T-helper 17 cell (primary cell): ENCODE measurements at places on chromosomes 1 and 21. TPM values are rescaled to one million over a fixed set of nuclear protein-coding genes. Genes with fewer than 3 reads are reported as not detected.
A peak's percentile ranks its signal among the peaks of the same experiment; 100 is the strongest.

GRCh38 chr1:10724052-10724494 is 72.4 kb downstream of the CASZ1 start:
- no peak for DNase-seq
- peaks cover 23% of the 10 kb centered on the region for H3K27me3 ChIP-seq
- H3K36me3 ChIP-seq: no peaks in the 10 kb centered on the region
- H3K4me1 ChIP-seq: peaks cover 2% of the 10 kb centered on the region

DNA sequence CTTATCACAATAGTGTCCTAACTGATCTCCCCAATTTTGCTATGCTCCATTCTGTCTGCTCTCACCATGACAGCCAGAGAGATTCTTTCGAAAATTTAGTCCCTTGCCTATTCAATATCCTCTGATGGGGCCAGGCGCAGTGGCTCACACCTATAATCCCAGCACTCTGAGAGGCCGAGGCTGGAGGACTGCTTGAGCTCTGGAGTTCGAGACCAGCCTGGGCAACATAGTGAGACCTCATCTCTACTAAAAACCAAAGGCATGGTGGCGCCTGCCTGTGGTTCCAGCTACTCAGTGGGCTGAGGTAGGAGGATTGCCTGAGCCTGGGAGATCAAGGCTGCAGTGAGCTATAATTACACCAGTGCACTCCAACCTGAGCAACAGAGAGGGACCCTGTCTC is 16.1 kb upstream of the PDZK1IP1 start:
- H3K27me3 ChIP-seq: peaks cover 69% of the 10 kb centered on the region
- no peak for DNase-seq
- no peak overlapping the region for H3K27ac ChIP-seq
- H3K4me1 ChIP-seq: peaks cover 11% of the 10 kb centered on the region
- H3K36me3 ChIP-seq: peaks cover 2% of the 10 kb centered on the region
- H3K4me3 ChIP-seq: no peak overlapping the region

GRCh38 chr1:212595787-212596714 is 12.5 kb upstream of the ATF3 start:
- H3K27ac ChIP-seq: peak overlapping the region; percentile 83
- DNase-seq: no peak
- H3K36me3 ChIP-seq: no peaks in the 10 kb centered on the region
- peaks cover 29% of the 10 kb centered on the region for H3K27me3 ChIP-seq
- H3K4me1 ChIP-seq: peaks cover 12% of the 10 kb centered on the region
- H3K4me3 ChIP-seq: peak overlapping the region; percentile 64

DNA sequence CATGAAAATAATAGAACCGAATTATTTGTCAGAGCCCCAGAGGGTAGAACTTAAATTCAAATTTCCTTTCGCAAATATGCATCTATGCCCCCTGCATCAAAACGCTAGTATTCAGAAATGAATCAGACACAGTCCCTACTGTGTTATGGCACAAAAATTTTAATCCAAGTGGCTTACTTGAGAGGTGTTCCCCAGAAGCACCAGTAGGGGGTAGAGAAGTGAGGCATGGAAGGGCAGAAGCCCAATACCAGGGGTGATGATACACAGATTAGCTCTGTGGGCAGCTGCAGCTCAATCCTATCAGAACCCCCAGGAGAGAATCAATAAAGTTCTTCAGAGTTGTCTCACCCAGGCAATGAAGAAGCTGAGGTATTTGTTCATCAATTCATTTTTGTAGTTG is 342.2 kb downstream of the OMA1 start:
- no peaks in the 10 kb centered on the region for H3K27me3 ChIP-seq
- H3K27ac ChIP-seq: no peak overlapping the region
- no peak for DNase-seq
- H3K36me3 ChIP-seq: no peaks in the 10 kb centered on the region
- H3K4me1 ChIP-seq: no peaks in the 10 kb centered on the region

TFF2 gene
- total RNA-seq: not detected

GRCh38 chr1:246631426-246631825 is 65.2 kb downstream of the CNST start:
- DNase-seq: no peak
- peaks cover 12% of the 10 kb centered on the region for H3K36me3 ChIP-seq
- H3K4me1 ChIP-seq: peaks cover 13% of the 10 kb centered on the region
- peak overlapping the region; percentile 3 for H3K27ac ChIP-seq

- no peaks in the 10 kb centered on the region for H3K36me3 ChIP-seq
- no peak for DNase-seq
- no peaks in the 10 kb centered on the region for H3K4me1 ChIP-seq
- peaks cover 4% of the 10 kb centered on the region for H3K27me3 ChIP-seq
Observed at GRCh38 chr1:56329970-56330369, 249.4 kb downstream of the PLPP3 start.

CACNA1E gene
- not detected for total RNA-seq

NKAIN1 gene
- not detected for total RNA-seq
